Left renal cortex interstitium (tissue), 4 donors: ENCODE measurements at places on chromosomes 12 and 14. TPM values are rescaled to one million over a fixed set of nuclear protein-coding genes. Genes with fewer than 3 reads are reported as not detected.

GRCh38 chr12:6457220-6457945 is 5.5 kb downstream of the TAPBPL start:
- DNase-seq = no peak

- DNase-seq = no peak
Observed at GRCh38 chr12:46158501-46158900, 110.3 kb downstream of the SLC38A1 start.

The AACS gene
- polyA plus RNA-seq = 27.2 TPM

The TTC6 gene
- polyA plus RNA-seq = 0.73 TPM

The TPI1 gene
- polyA plus RNA-seq = 560 TPM

The DACT1 gene
- polyA plus RNA-seq = 33.2 TPM
